Stimulated activated CD8-positive, alpha-beta memory T cell treated with anti-CD3 and anti-CD28 coated beads, Interleukin-4, amount 100 ng/mL, for 1 hour (primary cell): ENCODE measurements at places on chromosomes 11 and 22.

DNA sequence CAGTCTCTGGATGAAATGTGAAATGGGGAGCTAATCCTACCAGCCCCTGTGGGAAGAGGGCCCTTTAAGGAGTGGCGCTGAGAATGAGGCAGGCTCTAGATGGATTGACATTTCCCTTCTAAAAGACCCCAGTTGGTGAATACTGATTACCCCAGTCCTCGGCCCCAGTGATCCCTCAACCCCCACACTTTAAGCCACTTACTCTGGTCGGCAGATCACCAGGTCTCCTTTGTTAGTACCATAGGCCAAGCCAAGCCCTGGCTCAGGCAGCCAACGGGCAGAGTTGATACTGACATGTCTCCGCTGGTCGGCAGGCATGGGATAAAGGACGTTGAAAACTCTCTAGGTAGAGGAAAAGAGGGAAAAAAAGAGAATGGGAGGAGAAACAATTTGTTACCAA lies 26.1 kb upstream of the CHRM4 start:
- no peak for DNase-seq

GRCh38 chr22:43292630-43293018 lies 50.5 kb downstream of the SCUBE1 start:
- DNase-seq = no peak

- DNase-seq = no peak
Observed at GRCh38 chr22:36197514-36198146, 4.0 kb downstream of the APOL4 start.

DNA sequence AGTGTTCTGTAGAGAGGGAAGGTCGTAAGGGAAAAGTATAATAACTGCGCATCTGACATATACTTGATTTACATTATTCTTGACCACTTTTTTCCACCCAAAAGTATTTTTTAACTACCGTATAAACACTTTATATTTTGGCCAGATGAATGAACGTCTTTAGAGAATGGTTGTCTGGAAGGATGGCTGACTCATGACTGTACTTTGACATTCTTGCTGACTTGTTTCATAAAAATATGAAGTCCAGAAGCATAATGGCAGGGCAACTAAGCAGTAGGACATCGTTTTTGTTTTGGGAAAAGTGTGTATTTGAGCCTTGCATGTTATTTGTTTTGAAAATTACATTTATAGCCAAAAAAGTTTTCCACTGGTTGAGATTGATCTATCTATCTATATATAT lies 110.0 kb downstream of the OSBP2 start:
- DNase-seq = no peak

DNA sequence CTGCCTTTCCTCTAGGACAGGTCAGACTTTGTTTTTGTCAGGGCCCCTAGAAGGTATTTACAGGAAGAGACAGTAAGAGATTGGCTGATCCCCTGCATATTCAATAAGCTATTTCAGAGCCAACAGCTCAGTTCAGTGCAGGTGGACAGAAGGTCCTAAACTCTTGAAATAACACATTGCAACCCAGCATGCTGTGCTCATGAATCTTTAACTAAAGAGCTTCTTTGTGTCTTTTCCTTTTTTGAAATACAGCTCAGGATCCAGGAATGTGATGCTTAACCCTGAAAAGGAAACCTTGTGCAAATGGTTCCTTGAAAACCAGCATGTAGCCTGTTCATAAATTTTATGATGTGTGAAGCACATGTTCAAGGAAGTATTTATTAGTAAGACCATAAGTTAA lies 43.9 kb downstream of the BBOX1 start:
- DNase-seq = no peak
